ENCODE measurements at places on chromosomes 4 and X.

GRCh38 chr4:125390126-125390525 is 75.4 kb downstream of the FAT4 start:
- peak; percentile 56 for DNase-seq

DNA sequence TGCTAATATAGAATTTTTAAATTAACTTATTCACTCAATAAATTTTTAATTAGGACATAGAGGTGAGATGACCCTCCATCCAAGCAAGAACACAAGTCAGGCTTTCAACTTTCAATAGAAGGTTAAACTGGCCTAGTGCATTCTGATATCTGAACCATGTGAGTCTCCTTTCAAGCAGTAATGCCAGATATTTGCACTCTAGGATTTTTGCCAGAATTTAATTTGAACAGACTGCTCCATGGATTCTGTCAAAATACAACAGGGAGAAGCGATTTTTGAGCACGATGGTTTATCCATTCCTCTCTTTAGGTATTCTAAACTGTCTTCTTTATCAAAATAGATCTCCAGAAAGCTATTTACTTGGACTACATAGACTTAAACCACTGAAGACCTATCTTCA is 72.0 kb upstream of the DCLK2 start:
- peak; percentile 73 for DNase-seq

GRCh38 chr4:23717528-23718248 is 172.2 kb downstream of the PPARGC1A start:
- peak; percentile 53 for DNase-seq

DNA sequence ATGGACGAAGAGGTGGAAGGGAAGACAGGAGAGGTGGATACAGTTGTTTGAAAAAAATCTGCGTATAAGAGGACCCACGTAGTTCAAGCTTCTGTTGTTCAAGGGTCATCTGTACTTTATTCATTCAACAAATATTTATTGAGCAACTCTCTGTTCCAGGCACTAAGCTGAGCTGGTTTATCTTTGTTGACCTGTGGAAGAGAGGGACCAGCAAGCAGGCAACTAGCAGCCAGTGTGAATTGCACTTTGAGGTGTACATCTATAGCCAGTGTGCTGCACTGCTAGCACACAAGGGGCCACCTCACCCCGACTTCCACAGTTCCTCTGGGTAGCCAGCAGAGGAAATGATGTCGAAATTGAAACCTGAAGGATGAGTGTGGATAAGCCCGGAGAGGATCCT is 191.4 kb downstream of the SOWAHB start:
- no peak for DNase-seq

DNA sequence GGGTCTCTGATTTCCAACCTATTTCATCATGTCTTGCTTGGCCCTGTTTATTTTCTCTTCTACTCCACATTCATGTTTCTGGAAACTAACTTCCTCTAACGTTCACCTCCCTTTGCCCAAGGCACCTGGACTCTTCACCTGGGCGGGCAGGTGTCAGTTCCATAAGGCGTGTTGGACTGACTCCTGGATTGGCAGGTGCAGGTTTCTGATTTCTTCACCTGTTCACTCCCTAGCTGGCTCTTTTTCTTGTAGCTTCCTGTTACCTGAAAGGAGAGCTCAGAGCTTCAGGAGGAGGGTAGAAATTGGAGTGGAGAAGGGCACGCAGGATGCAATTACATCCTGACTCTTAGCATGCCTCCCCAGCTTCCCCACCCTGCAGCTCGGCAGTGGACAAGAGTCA is 350.8 kb upstream of the KLF3 start:
- DNase-seq = no peak

GRCh38 chr4:80069837-80070731 is 2.9 kb downstream of the ANTXR2 start:
- peak; percentile 3 for DNase-seq

- DNase-seq = no peak
Observed at GRCh38 chr4:126172126-126172525, 857.4 kb downstream of the FAT4 start.

DNA sequence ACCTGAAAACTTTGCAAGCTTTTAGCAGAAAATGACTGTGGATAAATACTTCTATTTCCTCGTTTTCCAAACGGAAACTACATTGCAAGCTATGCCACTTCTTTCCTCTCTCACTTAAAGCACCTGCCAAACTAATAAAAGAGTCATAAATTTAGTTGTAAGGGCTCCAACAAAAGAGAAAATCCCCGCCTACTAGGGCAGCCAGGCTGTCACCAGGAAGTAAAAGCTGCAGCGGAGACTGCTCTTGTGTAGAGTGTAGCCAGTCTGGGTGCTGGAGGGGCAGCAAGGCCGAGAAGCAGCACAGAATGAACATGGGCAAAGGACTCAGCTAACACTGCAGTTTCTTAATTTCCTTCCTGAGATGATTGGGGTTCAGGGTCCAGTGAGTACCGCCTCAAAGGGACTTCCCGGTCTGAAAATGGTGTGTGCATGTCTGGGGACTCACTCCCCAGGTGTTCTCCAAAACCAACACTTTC is 89.3 kb upstream of the MAML3 start:
- DNase-seq = no peak

DNA sequence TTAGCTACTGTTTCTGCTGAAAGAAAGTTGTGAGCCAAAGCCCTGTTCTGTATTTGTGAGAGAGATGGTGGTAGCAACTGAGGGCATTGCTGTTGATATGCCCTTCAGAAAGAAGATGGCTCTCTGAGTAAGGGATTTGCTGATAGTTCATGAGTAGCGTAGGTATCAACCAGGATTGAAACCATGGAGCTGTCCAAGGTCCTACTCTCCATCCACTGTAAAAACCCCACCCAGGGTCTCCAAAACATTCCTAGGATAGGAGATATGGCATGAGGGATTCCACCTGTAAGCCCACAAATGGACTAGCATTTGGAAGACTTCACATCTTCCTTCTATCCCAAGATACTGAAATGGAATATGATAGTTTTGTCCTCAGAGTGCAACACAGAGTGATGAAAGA is 277.1 kb upstream of the PRKX start:
- peak; percentile 3 for DNase-seq

GRCh38 chr4:145527773-145528172 is 46.1 kb downstream of the SMAD1 start:
- no peak for DNase-seq

DNA sequence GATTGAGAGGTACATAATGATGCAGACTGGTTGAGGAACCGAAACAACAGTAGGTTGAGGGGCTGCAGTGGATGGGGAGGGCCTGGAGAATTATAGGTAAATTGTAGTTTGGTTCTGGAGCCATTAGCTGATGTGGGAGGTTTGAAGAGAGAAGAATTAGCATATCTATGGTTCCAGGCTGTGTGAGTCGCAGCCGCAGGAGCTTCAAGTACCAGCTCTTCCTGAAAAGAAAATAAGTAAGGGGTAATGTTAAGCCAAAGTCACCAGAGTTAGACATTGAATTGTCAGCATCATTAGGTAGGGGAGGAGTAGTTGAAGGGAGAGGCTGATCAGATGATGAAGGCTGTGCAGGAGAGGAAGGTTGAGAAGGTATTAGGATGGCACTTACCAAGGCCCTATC is 29.5 kb downstream of the PF4 start:
- DNase-seq = no peak

- peak; percentile 5 for DNase-seq
Observed at GRCh38 chr4:38424151-38424871, 239.7 kb upstream of the KLF3 start.

DNA sequence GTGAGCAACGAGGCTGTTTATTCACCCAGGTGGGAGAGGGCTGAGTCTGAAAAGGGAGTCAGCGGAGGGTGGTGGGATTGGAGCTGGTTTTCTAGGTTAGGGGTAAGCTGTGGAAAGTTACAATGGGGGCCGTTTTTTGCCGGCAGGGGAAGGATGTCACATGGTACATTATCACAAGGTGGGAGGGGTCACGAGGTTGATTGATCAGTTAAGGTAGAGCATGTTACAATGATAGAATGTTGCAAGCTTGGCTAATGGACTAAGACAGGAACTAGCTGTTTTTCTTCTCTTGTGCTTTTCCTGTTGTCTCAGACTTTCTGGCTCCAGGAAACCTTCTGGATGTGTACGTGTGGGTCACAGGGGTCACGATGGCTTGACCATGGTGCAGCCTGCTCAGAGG is 536.3 kb upstream of the HTR2C start:
- DNase-seq = no peak

DNA sequence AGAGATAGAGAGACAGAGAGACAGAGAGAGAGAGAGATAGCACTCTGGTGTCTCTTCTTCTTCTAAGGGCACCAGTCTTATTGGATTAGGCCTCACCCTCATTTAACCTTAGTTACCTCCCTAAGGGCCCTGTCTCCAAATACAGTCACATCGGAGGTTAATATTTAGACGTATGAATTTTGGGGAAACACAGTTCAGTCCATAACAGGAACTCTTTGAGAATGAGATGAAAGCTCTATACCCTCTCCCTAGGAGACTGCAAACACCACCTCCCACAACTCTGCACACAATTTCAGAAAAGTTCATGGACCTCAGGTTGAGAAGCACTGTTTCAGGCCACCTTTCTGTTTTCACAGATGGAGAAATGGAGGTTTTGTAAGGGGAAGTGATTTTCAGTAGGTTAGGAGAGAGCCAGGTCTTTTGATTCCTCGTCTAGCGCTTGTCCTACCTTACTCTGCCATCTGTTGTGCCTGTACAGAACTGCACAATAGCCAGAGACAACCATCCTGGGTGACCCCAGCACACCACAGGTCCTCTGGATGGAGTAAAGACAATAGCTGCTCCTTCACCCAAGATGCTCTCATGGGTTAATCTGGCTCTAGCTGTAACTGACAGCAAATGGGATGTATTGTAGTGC is 16.9 kb upstream of the LOC101059915 start:
- no peak for DNase-seq

DNA sequence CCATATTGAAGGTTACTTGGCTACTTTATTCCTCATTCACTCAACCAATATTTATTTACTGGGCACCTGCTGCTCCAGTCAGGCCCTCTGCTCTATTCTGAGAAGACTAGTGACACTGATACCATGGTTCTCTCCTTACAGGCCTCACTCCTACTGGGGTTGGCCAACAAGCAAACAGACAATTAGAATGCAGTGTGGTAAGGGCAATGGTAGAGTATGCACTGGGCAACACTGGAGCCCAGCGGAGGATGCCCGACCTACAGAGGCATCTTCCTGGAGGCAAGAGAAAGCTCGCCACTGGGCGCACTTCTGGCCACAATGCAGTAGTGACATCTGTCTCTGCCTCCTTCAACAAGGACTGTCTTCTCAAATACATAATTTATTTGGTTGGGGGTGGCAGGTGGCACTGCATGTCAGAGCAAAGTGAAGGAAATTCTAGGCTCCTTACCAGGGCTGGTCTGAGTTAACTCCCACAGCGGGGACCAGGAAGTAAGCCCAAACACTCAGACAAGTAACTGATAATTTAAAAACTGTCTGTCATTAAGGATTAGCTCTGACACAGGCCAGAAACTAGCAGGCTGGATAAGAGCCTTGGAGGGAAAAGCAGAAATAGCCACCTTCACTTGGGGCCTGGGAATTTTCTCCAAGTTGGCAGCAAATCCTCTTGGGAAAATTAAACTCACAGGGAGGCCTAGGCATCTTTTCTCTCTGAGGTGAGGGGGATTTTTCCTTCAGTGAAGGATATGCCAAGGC is 150.7 kb upstream of the EOLA2 start:
- no peak for DNase-seq

DNA sequence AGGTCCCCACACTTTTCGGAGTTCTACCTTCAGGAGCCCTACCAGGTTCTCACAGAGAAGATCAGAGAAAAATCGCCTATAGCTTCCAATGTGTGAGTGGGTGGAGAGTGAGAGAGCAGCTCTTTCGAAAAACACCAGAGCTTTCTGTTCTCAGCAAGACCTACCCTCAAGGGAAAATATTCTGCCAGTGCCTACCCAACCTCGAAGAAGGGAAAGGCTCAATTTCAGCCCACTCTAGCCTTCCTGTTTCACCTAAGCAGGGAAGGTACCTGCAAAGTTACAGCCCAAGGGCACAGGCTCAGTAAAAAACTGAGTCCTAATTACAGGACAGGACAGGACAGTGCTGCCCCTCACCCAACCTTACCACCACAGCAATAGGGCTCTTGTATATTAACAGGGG is 104.0 kb upstream of the WDR17 start:
- DNase-seq = no peak

DNA sequence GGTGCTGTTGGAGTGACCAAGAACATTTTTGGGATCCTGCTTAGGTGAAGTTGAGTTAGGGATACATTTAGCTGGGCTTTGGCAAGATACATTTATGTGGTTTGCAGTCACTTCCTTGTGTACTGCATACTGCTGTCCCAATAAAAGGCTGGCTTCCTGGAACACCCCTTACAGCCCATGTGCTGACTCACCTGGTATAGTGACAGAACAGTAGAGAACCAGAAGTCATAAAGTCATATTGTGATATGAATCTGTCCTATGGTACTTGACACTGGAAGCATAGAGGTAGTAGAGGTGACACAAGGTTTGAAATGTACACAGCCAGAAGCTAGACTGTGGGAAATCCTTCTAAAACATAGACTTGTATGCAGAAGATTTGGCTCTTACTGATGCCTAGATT is 55.3 kb upstream of the SLC25A43 start:
- DNase-seq = no peak

DNA sequence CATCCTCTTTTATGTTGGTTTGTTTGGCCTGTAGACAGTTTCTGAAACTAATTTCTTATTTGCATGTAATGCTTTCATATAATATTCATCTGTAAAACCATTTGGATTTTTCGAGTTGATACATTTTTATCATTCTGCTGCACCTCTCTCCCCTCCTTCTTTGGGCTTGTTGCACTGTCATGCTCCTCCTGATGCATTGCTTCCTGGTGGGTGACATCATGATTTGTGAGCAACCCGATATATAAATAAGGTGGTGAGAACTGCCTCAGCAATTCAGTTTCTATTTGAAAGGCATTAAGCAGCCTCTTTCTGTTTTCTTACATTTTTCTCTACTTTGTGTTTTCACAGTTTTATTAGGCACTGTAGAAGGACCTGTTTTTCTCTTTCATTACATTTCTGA is 515.7 kb downstream of the RPA4 start:
- peak; percentile 35 for DNase-seq

DNA sequence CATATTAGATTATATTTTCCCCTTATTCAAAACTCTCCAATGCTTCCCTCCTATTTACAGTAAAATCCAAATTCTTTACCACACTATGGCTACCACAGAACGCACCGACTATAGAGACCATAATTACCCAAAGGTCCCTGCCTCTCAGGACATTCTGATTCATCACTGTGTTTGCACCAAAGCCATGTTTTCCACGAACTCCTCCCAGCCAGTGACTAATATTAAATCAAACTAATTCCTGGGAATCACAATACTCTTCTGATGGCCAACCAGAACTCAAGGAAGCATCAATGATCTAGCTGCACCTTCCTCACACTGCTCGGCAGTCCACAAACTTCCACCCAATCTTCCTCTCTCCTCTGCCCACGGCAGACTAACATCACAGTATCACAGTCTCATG is 24.2 kb upstream of the EDNRA start:
- no peak for DNase-seq

DNA sequence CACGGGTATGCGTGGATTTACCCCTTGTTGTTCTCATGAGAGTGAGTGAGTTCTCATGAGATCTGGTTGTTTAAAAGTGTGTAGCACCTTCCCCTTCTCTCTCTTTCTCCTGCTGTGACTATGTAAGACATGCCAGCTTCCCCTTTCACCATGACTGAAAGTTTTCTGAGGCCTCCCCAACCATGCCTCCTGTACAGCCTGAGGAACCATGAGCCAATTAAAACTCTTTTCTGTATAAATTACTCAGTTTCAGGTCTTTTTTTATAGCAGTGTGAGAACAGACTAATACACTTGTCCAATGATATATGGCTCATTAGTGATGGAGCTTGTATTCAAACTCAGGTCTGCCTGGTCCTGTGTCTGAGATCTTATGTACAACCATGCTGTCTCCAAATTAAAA is 28.5 kb upstream of the RTL3 start:
- DNase-seq = no peak

- no peak for DNase-seq
Observed at GRCh38 chr4:18202486-18202885, 180.9 kb upstream of the LCORL start.
